SK-N-SH treated with all-trans-retinoic acid at 6 μM for 48 hours (cell line): ENCODE measurements at places on chromosomes 3 and 15.

DNA sequence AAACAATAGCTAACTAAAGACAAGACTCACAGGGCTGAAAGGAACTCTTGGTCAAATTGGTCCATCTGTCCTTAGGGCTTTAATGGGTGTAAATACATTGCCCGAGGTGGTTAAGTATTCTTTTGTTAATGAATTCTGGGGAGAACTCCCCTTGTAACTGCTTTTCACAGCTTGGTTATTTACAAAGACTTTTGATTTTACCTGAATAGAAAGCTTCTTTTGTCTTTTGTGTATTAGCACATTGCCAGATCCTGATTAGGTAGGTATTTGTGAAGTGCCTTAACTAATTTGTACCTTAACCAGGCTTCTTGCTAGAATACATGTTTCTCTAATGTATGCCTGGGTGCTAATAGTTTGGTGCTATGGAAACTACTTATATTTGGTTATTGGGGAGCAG, 14.0 kb downstream of the CHD2 start:
- no peak for ATAC-seq

DNA sequence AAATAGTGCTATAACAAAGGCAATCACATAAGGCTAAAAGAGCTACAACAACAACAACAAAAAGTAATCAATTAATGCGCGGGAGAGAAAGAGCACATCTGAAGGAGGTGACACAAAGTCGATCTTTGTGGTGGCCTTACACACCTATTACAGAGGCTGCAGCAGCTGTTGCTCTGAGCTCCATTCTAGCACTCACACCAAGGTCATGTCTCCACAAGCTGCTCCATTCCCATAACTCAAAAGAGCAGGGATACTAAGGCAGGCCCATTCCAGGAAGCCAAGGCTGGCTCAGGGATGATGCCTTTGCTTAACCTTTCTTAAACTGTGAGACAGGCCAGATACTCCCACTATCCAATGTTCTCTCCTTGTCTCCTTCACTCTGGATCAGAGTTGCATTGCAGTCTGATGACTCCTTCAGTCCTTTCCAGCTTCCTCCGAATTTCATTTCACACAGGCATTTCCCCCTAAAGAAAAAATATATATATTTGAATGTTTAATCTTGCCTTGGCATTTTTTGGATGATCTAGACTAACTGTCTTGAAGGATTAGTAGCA, 52.7 kb downstream of the SNTN start:
- ATAC-seq, result no peak

DNA sequence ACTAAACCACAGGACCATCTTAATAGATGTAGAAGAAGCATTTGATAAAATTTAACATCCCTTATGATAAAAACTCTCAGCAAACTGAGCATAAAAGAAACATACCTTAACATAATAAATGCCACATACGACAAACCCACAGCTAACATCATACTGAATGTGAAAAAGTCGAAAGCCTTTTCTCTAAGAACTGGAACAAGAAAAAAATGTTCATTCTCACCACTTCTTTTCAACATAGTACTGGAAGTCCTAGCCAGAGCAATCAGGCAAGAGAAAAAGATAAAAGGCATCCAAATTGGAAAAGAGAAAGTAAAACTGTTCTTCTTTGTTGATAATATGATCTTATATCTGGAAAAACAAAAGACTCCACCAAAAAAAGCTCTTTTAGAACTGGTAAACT, 134.2 kb downstream of the RPL22L1 start:
- ATAC-seq, result no peak

DNA sequence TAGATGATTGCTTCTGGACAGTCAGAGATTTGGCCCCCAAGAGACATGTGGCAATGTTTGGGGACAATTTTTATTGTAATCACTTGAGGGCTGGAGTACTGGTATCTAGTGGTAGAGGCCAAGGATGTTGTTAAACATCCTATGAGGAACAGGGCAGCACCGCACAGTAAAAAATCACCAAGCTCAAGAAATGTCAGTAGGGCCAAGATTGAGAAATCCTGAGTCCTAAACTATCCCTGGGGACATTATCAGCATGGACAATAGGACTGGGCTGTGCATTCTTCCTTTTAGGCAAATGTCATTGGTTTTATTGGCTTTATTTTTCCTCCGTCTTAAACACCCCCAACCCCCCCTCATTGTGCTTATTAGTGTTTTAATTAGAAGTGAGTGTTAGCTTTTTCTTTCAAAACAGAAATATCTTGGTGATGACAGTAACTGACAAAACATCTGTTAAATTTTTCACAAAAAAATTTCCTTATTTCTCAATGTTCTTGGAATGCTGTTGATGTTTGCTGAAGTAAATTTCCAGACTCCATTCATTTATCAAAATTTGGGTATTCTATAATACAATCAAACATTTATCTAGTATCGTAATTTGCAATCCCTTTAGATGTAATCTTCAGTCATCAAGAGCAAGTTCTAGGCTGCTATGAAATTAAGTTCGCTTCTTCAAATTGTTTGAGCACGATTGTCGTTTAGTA, 944.4 kb downstream of the VGLL3 start:
- ATAC-seq, result no peak

- ATAC-seq, result no peak
Measured at GRCh38 chr3:197674741-197675562, 61.8 kb downstream of the RUBCN start.

- no peak for ATAC-seq
Measured at GRCh38 chr3:187844708-187845107, 99.4 kb upstream of the BCL6 start.

DNA sequence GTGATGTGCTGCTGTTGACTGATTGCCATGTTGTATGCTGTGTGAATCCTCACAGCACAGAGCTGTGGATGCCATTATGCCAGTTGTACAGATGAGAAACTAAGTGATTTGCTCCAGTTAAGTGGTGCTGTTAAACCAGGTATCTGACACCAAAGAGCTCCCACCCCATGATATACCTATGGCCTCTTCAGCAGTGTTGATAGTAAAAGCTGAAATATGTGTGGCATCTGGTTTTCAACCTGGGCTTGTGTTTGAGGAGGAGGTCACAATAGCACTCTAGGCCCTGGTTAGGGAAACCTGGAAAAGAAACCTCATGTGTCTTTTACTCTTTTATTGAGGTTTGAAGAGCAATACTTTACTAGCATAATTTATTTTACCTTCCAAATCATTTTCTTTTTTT, 21.4 kb downstream of the RAD54L2 start:
- no peak; the same call in 2 of the 3 replicates for ATAC-seq

- no peak for ATAC-seq
Measured at GRCh38 chr3:105611304-105612192, 244.8 kb downstream of the ALCAM start.

- no peak for ATAC-seq
Measured at GRCh38 chr3:57093971-57094535, 33.6 kb downstream of the SPATA12 start.

- no peak for ATAC-seq
Measured at GRCh38 chr3:42367903-42368302, 42.5 kb downstream of the LYZL4 start.

DNA sequence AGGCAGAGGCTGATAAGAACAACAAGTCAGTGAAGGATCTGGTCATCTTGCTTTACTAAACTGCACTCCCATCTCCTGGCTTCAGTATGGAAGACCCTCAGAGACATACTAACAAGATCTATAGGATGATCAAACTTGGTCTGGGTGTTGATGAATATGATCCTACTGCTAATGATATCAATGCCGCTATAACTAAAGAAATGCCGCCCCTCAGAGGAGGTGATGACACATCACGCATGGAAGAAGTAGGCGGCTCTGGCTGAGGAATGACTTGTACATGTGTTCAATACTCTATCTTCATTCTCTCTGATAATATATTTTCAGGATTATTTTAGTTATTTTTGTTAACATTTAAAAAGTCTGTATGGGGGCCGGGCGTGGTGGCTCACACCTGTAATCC, 17.5 kb upstream of the EIF2B5 start:
- no peak for ATAC-seq

DNA sequence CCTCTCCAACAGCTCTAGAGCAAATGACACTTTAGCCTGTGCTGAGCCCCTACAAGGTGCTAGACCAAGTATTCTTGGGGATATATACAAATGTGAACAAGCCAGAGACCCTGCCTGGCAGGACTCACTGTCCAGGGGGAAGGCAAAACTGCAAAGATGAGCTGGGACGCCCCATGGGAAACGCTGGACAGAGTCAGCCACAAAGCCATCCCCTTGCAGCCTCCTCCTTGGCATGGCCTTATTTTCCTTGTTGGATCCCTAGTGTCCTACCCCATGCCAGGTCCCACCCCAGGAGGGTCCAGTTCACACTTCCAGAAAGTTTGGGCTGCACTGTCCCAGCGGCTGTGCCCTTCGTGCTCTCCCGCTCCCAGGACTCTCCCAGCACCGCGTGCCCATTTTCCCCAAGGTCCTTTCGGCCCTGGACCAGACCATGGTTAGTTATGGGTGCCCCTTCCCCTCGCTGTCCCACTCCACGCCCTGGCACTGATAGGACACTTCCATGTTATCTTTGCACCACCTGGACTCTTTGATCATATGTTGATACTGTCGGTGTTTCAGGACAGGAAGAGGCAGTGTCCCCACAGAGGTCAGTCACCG, 5.8 kb upstream of the NRROS start:
- no peak for ATAC-seq

GRCh38 chr15:48096813-48097212, 24.0 kb upstream of the SLC24A5 start:
- ATAC-seq, result peak; percentile 83

DNA sequence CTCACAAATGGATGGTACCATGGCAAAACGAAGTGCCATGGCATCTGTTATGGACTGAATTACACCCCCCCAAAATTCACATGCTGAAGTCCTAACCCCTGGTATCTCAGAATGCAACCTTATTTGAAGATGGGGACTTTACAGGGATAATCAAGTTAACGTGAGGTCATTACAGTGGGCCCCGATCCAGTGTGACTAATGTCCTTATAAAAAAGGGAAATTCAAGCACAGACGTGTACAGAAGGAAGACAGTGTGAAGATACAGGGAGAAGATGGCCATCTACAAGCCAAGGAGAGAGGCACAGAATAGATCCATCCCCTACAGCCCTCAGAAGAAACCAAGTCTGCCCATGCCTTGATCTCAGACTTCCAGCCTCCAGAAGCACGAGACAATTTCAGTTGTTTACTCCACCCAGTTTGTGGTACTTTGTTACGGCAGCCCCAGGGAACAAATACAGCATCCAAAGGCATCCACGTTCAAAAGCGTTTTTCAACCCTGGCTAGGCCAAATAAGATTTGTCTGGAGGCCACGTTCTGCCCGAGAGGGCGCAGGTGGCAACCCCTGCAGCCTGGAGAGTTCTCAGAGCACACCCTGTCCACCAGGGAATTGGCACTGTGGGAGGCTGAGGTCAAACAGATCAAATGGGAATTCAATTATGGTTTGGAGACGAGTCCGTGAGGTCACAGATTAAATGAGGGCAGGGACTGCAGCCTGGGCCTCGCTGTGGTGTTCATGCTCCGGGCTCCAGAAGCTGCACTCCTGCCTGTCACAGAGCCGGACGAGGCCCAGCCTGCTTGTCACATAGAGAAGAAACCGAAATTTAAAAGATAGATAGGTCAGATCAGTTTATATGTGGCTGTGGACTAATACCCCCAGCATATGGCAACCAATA, 494.8 kb downstream of the SHQ1 start:
- no peak for ATAC-seq

- no peak for ATAC-seq
Measured at GRCh38 chr3:56864090-56864489, 62.3 kb upstream of the ARHGEF3 start.

DNA sequence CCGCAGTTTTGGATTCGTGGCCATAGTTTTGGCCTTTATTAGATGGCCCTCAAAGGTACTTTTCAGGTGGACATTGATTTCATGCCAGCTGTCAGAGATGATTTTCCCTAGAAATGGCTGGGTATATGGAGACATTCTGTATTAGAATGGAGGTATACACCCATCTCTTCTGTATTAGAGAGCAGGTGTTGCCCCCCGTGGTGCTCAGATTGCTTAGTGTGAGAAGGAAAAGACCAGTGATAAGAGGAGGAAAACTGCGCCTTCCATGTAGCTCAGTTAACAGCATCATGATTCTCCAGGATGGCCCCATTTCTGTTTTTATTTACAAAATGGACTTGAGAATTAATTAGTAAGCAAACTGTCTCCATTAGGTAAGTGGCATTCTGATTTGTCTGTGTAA, 145.9 kb downstream of the IGF1R start:
- no peak for ATAC-seq

DNA sequence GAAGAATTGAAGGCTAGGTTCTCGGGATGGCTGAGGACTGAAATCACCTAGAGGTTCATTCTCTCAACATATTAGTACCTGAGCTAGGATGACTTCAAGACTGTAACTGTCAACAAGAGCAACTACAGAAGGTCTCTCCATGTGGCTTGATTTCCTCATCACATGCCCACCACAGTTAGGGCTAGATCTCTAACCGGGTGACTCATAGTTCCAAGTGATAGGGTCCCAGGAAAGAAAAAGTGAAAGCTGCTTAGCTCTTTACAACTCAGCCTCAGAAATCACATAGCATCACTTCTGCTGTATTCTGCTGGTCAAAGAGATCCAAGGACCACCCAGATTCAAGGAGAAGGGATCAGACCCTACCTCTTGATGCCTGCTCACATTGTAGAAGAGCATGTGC, 165.4 kb upstream of the AGTR1 start:
- ATAC-seq, result no peak

DNA sequence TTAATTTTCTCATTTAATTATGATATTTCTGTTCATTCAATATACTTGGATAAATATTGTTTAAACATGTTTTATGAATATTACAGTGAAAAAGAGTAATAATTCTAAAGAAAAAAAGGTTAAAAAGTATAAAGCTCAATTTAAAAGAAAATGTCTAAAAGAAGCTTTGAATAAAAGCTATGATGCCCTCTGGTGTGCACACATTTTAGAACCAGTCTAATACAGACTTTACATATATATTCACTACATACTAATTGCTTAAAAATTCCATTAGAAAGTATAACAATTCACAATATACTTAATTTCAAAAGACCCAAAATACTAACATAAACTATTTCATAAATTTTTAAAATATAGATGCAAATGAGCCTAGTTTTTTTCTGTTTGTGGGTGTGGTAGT, 909.1 kb upstream of the ROBO1 start:
- no peak for ATAC-seq

- ATAC-seq, result no peak
Measured at GRCh38 chr3:156728267-156728985, 54.0 kb downstream of the TIPARP start.

DNA sequence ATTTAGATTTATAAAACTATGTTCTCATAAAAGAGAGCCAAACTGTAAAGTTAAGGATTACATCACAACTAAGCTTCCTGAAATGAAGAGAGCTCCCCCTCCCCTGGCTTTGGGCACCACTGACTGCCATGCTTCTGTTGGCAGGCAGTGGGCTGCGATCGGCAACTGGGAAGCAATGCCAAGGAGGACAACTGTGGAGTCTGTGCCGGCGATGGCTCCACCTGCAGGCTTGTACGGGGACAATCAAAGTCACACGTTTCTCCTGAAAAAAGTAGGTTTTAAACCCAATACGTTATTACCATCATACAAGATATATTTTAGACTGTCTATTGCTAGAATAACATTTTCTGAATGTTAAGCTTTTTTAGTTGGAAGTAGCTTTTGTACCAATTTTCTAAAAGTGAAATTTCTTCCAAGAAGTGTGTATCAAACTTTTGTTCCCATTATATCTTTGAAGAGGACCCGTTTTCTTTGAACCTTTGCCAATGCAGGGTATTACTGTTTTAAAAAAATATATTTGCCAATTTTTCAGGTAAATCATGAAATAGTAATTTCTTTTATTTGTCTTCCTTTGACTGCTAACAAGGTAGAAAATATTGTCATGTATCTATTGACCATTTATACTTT, 184.1 kb downstream of the ADAMTSL3 start:
- ATAC-seq, result peak; percentile 85
